Caco-2 (cell line): ENCODE measurements at places on chromosomes 4 and X. TPM values are rescaled to one million over a fixed set of nuclear protein-coding genes. Genes with fewer than 3 reads are reported as not detected.

- DNase-seq = peak; percentile 36
- no peaks in the 10 kb centered on the region for H3K4me1 ChIP-seq
- H3K36me3 ChIP-seq = no peaks in the 10 kb centered on the region
- no peaks in the 10 kb centered on the region for H3K27me3 ChIP-seq
Measured at GRCh38 chrX:10444204-10444603, 176.2 kb downstream of the MID1 start.

- H3K4me3 ChIP-seq = no peak overlapping the region
- no peaks in the 10 kb centered on the region for H3K27me3 ChIP-seq
Measured at GRCh38 chrX:103932133-103932532, 30.3 kb upstream of the TMSB15B start.

DNA sequence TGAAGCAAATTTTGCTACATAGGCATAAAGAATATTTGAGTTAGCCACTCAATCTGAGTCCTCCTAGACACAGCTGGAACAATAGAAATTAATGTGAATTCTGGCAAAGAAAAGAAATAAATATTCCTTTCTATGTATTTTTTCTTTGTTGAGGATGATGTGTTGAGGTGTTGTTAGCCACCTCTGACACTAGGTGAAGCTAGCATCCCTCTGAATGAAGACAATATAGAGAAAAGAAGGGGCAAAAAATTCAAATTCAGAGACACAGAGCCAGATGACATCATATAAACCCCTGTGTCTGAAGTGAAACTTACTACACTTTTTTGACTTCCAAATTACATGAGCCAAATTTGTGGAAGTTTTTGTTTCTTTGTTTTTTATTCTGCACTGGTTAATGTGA lies 34.6 kb upstream of the TMPRSS11D start:
- no peak overlapping the region for H3K4me3 ChIP-seq
- H3K27ac ChIP-seq = no peak overlapping the region
- H3K4me1 ChIP-seq = no peaks in the 10 kb centered on the region
- no peak for DNase-seq

DNA sequence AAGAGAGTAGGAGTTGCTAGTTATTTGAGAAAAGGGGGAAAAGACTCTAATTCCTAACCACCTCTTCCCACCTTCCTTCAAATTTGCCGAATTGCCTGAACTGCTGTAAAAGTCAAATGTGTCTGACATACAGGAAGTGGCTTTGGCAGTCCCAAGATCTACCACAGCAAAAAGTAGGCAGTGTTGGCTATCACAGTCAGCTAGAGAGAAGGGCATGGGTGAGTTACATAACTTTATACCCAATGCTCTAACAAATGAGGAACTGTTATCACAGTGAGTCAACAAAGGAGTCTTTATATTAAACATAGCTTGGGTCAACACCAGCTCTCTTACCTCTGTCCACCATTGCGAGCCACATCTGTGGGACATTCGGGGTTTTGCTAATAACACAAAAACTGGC lies 2.4 kb upstream of the MBNL3 start:
- H3K4me1 ChIP-seq = peaks cover 18% of the 10 kb centered on the region; the same call in 1 of the 2 replicates
- no peak overlapping the region for H3K27ac ChIP-seq
- no peaks in the 10 kb centered on the region for H3K27me3 ChIP-seq
- no peaks in the 10 kb centered on the region for H3K36me3 ChIP-seq
- H3K4me3 ChIP-seq = peak overlapping the region; percentile 1; the same call in 1 of the 2 replicates

GRCh38 chrX:13188731-13189309 lies 131.0 kb downstream of the ATXN3L start:
- H3K4me1 ChIP-seq = no peaks in the 10 kb centered on the region
- no peak overlapping the region for H3K27ac ChIP-seq
- no peaks in the 10 kb centered on the region for H3K36me3 ChIP-seq
- no peak for DNase-seq

DNA sequence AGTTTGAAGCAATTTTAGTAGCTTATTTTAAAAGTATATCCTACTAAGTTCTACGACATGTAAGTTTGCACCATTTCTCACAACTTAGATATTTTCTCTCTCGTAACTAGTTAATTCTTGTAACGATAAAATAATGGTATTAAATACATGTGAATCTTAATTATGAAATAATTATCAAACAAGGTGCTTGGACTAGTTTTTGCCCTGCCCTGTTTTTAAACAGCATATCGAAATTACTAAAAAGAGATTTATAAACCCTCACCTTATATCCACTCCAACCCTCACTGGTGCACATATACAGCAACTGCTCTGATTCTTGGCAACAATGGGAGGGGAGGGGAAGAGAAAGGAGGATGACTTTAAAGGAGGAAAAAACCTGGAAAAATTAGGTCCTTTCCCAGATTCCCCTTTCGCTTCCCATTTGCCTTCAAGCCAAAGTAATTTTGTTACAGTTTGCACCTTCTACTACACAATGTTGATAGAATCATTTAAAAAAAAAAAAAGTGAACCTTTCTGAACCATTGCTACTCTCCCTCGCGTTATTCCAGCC lies 820 bp upstream of the MAB21L2 start:
- H3K4me3 ChIP-seq = no peak overlapping the region
- H3K4me1 ChIP-seq = no peaks in the 10 kb centered on the region
- DNase-seq = no peak

GRCh38 chr4:184472614-184473498 lies 1.5 kb downstream of the IRF2 start:
- no peaks in the 10 kb centered on the region for H3K27me3 ChIP-seq
- H3K36me3 ChIP-seq = no peaks in the 10 kb centered on the region
- H3K4me3 ChIP-seq = peak overlapping the region; percentile 70
- H3K27ac ChIP-seq = peak overlapping the region; percentile 73
- DNase-seq = peak; percentile 87

DNA sequence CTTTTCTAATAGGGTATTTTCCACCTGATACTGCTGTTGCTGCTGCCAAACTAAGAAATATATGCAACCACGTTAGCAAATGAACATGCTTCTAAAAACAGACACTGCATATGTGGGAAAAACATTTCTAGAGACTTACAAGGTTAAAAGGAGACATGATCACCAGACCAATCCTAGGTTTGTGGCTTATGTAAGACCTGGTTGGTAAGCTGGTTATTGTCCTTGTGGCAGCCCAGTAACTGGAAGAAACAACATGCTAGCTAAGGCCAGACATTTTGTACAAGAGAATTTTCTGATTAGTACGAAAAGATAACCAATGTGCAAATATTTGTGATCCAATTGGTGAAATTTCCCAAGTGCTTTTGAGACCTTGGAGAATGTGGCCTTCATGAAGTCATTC lies 112.0 kb downstream of the AFF2 start:
- H3K36me3 ChIP-seq = no peaks in the 10 kb centered on the region
- H3K27me3 ChIP-seq = no peaks in the 10 kb centered on the region
- H3K27ac ChIP-seq = no peak overlapping the region
- no peak overlapping the region for H3K4me3 ChIP-seq
- no peak for DNase-seq

GRCh38 chr4:110231869-110232268 lies 33.5 kb upstream of the ELOVL6 start:
- H3K4me1 ChIP-seq = no peaks in the 10 kb centered on the region
- no peak overlapping the region for H3K27ac ChIP-seq
- H3K27me3 ChIP-seq = no peaks in the 10 kb centered on the region
- DNase-seq = no peak
- H3K36me3 ChIP-seq = no peaks in the 10 kb centered on the region
- H3K4me3 ChIP-seq = no peak overlapping the region

DNA sequence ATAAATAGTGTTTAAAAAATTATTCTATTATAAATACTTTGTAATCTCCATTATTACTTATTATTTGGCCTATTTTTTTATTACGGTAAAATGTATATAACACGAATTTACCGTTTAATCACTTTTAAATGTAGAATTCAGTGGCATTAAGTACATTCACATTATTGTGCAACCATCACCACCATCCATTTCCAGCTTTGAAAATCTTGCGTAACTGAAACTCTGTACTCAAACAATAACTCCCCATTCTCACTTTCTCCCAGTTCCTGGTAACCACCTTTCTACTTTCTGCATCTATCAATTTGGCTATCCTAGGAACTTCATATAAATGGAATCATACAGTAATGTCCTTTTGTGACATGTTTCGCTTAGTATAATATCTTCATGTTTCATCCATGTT lies 45.7 kb downstream of the PASD1 start:
- no peaks in the 10 kb centered on the region for H3K4me1 ChIP-seq
- DNase-seq = no peak
- no peak overlapping the region for H3K4me3 ChIP-seq
- no peaks in the 10 kb centered on the region for H3K27me3 ChIP-seq

DNA sequence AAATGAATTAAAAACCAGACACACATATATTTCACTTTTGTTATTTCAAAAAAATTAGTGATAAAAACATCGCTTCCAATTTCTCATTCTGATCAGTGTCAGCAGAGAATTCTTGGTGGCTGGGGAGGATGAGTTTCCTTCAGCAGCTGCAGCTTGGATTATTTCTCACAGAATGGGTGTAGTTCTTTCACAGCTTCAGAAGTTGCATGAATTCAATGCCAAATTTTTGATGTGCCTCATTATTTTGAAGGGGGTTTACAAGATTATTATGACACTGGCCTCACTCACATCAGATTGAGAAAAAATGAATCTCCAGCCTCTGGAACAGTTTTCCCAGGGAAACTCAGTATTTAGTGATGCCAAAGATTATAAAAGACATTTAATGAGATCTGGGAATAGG lies 184.9 kb upstream of the WDFY3 start:
- no peak overlapping the region for H3K27ac ChIP-seq
- no peak overlapping the region for H3K4me3 ChIP-seq
- H3K36me3 ChIP-seq = no peaks in the 10 kb centered on the region
- no peaks in the 10 kb centered on the region for H3K27me3 ChIP-seq
- H3K4me1 ChIP-seq = no peaks in the 10 kb centered on the region

- no peaks in the 10 kb centered on the region for H3K27me3 ChIP-seq
- DNase-seq = no peak
- no peak overlapping the region for H3K4me3 ChIP-seq
Measured at GRCh38 chrX:14243823-14244222, 214.1 kb upstream of the GEMIN8 start.

DNA sequence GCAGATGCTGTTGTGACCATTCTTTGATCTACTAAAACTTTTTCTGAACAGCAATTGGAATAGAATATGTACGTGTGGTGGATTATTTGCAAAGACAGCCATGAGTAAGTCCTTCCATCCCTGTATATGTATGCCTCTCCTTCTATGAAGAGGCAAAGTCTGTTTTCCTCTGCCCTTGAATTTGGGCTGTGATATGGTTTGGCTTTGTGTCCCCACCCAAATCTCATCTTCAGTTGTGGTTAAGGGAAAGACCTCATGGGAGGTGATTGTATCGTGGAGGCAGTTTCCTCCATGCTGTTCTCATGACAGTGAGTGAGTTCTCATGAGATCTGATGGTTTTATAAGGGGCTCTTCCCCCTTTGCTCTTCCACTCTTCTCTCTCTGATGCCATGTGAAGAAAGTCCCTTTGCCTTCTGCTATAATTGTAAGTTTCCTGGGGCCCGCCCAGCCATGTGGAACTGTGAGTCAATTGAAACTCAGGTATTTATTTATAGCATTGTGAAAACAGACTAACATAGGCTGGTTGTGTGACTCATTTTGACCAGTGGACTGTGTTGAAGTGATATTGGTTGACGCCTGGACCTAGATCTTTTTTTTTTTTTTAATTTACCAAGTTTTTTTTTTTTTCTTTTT lies 108.3 kb upstream of the CAMK2D start:
- H3K27me3 ChIP-seq = no peaks in the 10 kb centered on the region
- no peak overlapping the region for H3K27ac ChIP-seq
- H3K4me1 ChIP-seq = no peaks in the 10 kb centered on the region
- DNase-seq = no peak

The GIMD1 gene
- total RNA-seq = 0.35 TPM in 1 of 2 replicates, not detected in the other

The IGSF1 gene
- total RNA-seq = 1.00 and 1.4 TPM in 2 replicates

The TLR6 gene
- total RNA-seq = not detected in 2 replicates

The TLR2 gene
- total RNA-seq = 7.8 and 11.0 TPM in 2 replicates

The SGMS2 gene
- 3.4 and 5.6 TPM in 2 replicates for total RNA-seq

The RTL5 gene
- 2.2 and 2.5 TPM in 2 replicates for total RNA-seq

The GAGE12J gene
- not detected in 2 replicates for total RNA-seq
